ENCODE measurements at places on chromosomes 2 and 18.

DNA sequence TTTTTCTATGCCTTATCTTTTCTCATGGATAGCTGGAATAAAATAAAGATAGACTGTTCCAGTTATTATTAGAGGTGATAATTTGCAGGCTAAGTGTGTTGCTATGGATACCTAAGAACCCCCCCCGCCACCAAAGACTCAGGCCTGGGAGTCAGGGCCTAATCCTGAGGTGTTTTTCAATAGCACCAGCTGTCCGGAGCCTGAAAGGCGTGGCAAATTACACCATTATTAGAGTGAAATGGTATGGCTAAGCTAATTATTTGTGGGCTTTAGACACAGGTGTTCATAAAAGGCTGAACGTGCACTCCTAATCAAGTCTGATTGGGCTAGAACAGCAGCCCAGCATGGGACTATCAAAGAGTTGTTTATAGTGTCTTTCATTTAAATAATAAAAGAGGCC lies 293.2 kb upstream of the DCC start:
- DNase-seq = no peak

GRCh38 chr2:28754321-28754720 lies 2.7 kb downstream of the PPP1CB start:
- DNase-seq = no peak

- DNase-seq = no peak
Observed at GRCh38 chr2:119423108-119423444, 8.6 kb upstream of the TMEM37 start.

- no peak for DNase-seq
Observed at GRCh38 chr2:180705122-180705521, 275.3 kb upstream of the UBE2E3 start.

DNA sequence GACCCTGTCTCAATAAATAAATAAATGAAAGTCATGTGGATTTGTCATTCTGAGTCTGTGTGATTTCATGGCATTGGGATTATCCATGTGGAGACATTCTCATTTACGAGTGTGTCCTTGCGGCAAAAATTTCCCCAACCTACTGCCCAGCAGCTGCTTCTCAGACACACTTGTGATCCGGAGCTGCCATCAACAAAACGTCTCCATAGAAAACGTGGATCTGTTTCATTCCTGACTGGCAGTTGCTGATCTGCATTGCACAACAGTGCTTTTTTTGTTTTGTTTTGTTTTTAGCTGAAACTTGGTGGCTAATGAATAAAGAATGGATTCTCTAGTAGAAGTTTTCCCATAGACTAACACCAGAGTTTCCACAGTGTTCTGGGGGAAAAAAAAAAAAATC lies 74.7 kb downstream of the TGIF1 start:
- no peak for DNase-seq

GRCh38 chr2:8278709-8279354 lies 403.0 kb upstream of the ID2 start:
- no peak for DNase-seq

- no peak for DNase-seq
Observed at GRCh38 chr2:16655445-16655837, 10.2 kb downstream of the CYRIA start.

DNA sequence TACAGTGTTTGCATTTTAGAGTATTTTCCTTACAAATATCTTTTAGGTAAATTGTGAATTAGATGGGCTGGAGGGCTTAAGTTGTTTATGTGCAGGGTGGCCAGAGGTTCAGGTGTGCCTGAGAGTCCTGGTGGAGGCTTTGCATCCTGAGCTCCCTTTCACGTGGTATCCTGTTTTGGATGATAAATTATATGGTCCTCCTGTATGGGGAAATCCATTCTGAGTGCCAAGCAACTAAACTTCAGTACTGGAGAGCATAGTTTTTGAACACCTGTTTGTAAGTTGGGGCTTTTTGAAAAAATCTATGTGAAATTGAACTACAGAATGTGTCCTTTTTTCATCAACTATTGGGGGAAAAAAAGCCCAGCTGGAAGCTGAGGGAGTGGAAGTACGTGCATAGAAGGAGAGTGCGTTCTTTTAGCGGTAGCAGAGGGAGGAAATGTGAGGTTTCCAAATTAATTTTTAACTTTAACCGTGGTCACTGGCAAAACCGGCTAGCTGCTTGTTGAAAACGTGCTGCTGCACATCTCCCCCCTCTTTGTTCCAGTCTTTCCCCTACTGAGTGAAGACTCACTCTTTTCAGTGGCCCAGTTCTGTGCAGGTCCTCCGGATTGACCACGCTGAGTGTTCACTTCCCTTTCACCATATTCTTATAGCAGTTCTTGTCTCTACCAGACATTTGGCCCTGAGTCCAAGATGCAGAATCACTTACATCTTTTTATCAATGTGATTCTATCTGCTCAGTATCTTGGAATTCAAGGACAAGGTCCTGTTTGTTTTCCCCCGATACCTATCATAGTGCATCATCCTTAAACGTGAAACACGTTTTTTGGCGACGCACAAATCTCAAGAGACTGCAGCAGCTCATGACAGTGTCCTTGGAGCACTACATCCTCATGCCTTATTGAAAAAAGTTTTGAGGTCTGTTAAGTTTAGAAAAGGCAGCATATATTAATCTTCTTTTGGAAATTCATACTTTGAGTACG lies 15.3 kb downstream of the CNOT11 start:
- no peak for DNase-seq

- no peak for DNase-seq
Observed at GRCh38 chr2:189679226-189679625, 4.8 kb downstream of the ANKAR start.

DNA sequence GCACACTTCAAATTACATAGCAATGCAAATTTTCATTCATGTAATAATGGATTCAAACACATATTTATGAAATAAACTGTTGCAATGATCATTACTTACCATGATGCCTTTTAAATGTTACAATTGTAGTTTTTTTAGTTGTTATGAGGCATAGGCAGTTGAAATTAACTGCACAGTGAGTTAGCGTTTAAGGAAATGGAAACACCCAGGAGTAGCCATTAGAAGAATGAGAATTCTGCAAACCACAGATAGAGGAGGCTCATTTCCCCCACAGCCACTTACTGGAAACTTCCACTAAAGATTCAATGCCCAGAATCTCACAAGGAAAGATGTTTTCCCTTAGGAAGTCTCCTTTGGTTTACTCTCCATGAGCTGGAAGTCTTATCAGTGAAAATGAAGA lies 8.4 kb downstream of the ARL4C start:
- DNase-seq = no peak

DNA sequence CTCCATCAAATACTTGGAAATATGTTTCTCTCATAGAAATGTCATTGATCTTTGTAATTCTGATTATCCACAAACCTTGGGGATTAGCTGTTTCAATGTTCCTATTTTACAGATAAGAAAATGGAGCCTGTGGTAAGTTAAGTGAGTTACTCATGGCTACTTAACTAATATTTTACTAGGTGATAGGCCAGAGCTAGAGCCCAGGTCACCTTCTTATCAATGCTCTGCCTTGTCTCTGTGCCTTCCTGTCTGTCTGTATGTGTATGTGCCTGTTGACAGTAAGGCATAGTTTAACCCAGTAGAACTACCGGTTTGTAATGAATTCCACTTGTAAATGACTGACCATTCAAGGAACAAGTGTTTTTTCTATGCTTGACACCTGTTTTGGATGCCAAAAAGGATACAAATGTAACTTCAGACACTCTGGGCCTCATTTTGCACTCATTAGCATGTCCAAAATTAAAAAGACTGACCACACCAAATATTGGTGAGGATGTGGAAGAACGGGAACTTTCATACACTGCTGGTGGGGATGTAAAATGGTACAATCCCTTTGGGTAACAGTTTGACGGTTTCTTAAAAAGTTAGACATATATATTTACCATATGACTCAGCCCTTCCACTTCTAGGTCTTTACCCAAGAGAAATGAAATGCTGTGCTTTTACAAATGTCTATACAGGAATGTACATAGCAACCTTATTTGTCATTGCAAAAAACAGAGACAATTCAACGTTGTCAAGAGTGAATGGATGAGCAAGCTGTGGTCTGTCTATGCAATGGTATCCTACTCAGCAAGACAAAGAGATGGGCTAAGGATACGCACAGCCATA lies 19.6 kb upstream of the IL1A start:
- no peak for DNase-seq

DNA sequence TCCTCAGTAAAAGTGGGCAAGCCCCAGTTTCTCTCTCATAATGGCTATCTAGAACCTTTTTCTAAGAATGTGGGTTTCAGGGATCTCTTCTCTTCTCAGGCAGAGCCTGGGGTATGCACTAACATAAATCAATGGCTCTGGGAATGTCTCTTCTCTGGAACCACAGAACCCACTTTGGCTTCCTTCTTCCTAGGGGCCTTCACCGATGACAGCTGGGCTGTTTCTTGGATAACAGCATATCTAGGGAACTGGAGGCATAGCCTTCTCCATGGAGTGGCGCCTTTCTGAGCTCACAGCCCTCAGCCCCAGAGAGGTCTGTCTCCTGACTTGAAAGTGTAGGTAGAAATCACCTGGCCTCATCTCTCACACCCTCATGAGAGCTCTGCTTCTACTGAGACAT lies 247.9 kb downstream of the CLIP4 start:
- no peak for DNase-seq

DNA sequence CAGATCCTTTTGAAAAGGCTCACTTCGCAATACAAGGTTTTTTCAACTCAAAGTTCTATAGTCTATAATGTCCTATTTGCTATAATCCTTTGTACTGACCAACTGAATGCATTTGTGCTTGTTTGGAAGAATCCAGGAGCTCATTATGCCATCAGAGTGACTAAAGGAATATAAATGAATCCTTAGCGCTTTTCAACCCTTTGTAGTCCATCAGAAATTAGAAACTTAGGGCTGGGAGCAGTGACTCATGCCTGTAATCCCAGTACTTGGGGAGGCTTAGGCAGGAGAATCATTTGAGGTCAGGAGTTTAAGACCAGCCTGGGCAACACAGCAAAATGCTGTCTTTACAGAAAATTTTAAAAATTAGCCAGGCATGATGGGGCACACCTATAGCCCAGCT lies 330.2 kb upstream of the CHAC2 start:
- DNase-seq = no peak

DNA sequence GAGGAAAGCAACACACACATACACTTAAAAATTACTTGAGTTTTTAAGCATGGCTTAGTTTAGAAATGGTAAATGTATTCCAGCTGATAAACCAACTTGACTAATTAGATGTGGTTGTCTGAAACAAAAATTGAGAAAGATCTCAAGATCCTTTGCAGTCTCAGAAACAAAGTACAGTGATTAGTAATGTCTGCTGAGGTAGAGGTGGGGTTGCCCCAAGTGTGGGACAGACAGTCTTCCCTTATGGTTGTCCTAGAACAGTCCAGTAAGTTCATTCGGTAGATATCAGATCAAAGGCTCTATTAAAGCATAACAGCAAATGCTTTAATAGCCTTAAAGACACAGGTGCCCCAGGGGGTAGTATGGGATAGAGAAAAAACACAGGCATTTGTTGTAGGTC lies 94.5 kb downstream of the BARD1 start:
- no peak for DNase-seq

GRCh38 chr2:158582670-158583069 lies 125.9 kb downstream of the PKP4 start:
- no peak for DNase-seq

DNA sequence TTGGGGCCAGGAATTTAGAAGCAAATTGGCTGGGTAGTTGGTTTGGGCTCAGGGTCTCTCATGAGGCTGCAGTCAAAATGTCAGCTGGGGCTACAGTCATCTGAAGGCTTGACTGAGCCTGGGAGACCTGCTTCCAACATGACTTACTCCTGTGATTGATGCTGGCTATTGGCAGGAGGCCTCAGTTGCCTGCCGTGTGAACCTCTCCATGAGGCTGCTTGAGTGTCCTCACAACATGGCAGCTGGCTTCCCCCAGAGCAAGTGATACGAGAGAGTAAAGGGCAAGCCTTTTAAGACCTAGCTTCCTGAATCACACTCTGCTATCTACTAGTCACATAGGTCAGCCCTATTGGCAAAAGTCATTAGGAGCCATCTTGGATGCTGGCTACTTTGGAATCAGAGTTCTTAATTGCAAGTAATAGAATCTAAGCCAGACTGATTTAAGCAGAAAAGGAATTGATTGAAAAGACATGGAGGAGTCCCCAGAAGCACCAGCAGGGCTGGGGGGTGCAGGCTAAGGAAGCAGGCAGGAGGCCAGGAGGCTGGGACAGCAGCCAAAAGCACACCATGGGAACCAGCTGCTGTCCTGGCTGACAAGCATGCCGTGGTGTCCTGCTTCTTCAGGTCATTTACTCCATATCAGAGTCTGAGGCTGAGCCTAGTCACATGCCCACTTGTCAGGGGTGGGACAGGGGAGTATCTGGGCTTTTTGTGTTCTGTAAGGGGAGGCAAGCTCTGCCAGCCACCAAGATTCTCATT lies 7.8 kb upstream of the GIGYF2 start:
- DNase-seq = no peak

DNA sequence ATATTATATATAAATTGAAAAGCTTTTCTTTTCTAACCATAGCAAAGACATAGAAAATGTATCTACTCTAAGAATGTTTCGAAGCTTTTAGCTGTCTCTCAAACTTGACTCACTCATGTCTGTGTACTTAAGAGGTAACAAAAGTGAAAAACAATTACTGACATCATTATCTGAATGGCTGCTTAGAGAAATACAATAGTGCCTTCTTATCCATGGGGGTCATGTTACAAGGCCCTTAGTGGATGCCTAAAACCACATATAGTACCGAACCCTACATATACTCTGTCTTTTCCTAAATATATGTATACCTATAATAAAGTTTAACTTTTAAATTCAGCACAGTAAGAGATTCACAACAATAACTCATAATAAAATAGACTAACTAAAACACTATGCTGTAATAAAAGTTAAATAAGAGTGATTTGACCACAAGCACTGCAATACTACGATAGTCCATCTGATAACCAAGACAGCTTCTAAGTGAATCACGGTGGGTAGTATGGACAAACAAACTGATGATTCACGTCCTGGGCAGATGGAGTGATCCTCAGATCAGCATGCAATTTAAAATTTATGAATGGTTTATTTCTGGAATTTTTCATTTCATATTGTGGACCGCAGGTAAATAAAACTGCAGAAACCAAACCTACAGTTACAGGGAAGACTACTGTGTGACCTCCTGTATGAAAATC lies 246.2 kb downstream of the XIRP2 start:
- no peak for DNase-seq

- DNase-seq = no peak
Observed at GRCh38 chr2:172087207-172087779, 2.0 kb downstream of the DLX1 start.

DNA sequence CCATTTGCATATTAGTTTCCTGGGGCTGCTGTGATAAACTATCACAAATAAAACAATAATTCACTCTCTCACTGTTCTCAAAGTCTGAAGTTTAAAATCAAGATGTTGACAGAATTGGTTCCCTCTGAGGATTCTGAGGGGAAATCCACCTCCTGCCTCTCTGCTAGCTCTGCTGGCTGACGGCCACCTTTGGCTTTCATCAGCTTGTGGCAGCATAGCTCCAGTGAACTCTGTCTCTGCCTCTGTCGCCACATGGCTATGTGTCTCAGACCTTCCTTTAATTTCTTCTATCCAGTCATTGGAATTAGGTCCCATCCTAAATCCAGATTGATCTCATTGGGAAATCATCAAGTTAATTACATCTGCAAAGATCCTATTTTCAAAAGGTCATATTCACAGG lies 38.9 kb upstream of the TRIM43 start:
- DNase-seq = no peak

GRCh38 chr2:96267159-96267971 lies 1.3 kb downstream of the CIAO1 start:
- DNase-seq = no peak

GRCh38 chr2:143347901-143348414 lies 218.7 kb downstream of the ARHGAP15 start:
- DNase-seq = no peak

Measured in CD8-positive, alpha-beta T cell (primary cell).